ENCODE measurements at places on chromosomes 13 and 19. TPM values are rescaled to one million over a fixed set of nuclear protein-coding genes. Genes with fewer than 3 reads are reported as not detected.

GRCh38 chr19:52474351-52475127, 21.2 kb downstream of the ZNF578 start:
- no peaks in the 10 kb centered on the region for H3K4me1 ChIP-seq
- no peak for DNase-seq
- no peak overlapping the region for H3K27ac ChIP-seq

GRCh38 chr13:70708775-70709174, 600.5 kb upstream of the KLHL1 start:
- no peak for DNase-seq
- H3K27me3 ChIP-seq: no peaks in the 10 kb centered on the region
- no peak overlapping the region for H3K27ac ChIP-seq
- no peaks in the 10 kb centered on the region for H3K4me1 ChIP-seq
- H3K36me3 ChIP-seq: no peaks in the 10 kb centered on the region
- no peak overlapping the region for H3K4me3 ChIP-seq

GRCh38 chr13:33445024-33445423, 159.5 kb upstream of the STARD13 start:
- no peak overlapping the region for H3K4me3 ChIP-seq
- no peaks in the 10 kb centered on the region for H3K27me3 ChIP-seq
- H3K4me1 ChIP-seq: peaks cover 6% of the 10 kb centered on the region

DNA sequence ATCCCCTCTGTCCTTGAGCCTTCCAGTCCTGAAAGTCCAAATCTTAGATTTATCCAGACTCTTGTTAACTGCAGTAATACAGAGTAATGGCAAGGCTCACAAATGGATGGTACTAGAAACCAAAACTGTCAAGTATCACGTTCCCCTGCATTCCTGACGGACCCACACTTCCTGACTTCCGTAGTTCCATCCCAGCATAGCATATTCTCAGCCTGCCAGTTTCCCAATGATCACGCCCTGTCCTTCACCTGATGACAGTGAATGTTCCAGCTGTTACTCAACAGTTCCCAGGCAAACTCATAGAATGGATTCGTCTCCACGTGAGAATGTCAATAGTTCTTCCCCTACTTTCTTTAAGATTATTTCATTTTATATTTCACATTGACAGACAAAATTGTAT, 33.6 kb downstream of the SLC7A1 start:
- no peak for DNase-seq
- no peaks in the 10 kb centered on the region for H3K4me1 ChIP-seq
- no peaks in the 10 kb centered on the region for H3K36me3 ChIP-seq
- H3K27me3 ChIP-seq: no peaks in the 10 kb centered on the region
- no peak overlapping the region for H3K27ac ChIP-seq
- H3K4me3 ChIP-seq: no peak overlapping the region

DNA sequence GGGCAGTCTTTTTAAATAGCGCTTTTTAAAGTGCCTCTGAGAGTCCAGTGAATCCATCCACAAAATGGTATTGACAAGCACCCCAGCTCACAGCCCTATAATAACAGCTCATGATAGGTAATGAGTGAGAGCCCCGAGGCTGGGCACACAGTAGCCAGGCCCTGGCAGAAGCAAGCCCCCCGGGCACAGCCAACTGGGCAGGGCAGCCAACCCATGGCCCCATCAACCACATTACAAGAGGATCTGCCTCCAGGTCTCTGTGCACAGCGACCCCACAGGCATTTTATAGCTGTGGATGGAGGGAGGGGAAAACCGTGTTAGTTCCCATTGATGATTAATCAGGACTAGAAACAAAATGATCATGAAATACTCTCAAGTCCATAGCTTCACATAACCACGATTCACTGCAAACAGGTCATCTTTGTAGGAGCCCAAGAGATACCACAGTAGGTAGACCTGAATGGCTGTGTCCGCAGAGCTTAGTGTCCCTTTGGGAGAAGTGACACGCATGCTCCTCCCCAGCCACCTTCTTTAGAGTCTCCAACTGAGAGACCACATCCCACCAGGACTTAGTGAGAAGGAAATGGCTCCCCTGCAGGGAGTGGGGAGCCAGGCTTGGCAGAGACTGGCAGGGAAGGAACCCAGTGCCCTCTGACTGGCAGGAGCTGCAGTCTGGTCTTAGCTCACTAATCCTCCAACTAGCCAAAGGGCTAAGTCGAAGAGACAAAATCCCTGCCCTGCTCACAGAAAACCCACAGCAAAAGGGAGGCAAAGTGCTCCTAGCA, 4.3 kb upstream of the VSTM2B start:
- H3K27me3 ChIP-seq: peaks cover 31% of the 10 kb centered on the region
- H3K36me3 ChIP-seq: no peaks in the 10 kb centered on the region
- no peak for DNase-seq
- H3K27ac ChIP-seq: no peak overlapping the region

The DIRAS1 gene
- polyA plus RNA-seq: 2.6 TPM

The GSX1 gene
- polyA plus RNA-seq: not detected

The PRX gene
- 4.0 TPM for polyA plus RNA-seq

The KLK2 gene
- 0.15 TPM for polyA plus RNA-seq

The KLK7 gene
- polyA plus RNA-seq: 0.42 TPM
